Stimulated activated CD8-positive, alpha-beta memory T cell treated with anti-CD3 and anti-CD28 coated beads, Interleukin-2, amount 100 ng/mL, for 48 hours (primary cell): ENCODE measurements at places on chromosomes 6 and 20.

DNA sequence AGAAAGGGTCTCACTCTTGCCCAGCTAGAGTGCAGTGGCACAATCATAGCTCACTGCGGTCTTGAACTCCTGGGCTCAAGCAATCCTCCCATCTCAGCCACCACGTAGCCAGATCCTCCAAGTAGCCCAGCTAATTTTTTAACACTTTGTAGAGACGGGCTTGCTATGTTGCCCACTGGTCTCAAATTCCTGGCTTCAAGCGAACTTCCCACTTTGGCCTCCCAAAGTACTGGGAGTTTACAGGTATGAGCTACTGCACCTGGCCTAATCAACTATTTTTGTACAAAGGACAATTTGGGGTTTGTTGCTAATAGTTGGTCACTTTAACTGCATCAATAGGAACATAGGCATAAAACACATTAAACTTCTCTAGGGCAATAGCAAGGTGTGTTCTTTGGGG is 29.9 kb upstream of the SYNCRIP start:
- DNase-seq, result no peak

GRCh38 chr6:164694386-164694785 is 615.0 kb downstream of the C6orf118 start:
- DNase-seq, result no peak

GRCh38 chr6:43740321-43740960 is 29.6 kb upstream of the VEGFA start:
- DNase-seq, result no peak

GRCh38 chr6:36793913-36794712 is 45.1 kb downstream of the CPNE5 start:
- DNase-seq, result no peak

DNA sequence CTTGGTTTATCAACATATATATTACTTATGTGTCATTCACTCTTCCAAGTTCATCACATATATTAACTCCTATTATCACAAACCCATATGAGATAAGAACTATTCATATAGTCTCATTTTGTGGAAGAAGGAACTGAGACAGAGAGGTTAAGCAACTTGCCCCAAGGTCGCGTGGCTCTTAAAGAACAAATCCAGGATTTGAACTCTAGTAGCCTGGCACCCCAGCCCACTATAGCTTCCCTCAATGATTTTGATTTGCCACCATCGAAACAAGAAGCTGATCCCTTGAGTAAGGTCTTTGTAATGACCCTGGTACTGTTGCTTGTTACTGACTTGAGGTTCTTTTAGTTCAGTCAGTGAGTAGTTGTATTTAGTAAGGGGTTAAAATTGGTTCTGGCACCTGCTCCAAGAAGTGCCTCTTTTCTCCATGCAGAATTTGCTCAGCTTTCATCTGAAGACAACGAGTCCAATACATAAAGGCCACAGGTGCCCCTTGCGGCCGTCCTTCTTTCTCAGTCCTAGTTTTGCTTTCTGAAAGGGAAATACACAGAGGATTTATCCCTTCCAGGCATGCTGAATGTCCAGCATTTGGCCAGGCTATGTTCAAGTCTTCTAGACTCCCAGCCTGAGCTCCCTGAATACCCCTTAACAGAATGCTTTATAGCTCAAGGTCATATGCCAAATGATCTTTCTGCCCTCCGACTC is 253.0 kb downstream of the TBC1D7 start:
- no peak for DNase-seq

- no peak for DNase-seq
These were observed 1285.5 kb upstream of the GJE1 start for GRCh38 chr6:140847262-140847645.

DNA sequence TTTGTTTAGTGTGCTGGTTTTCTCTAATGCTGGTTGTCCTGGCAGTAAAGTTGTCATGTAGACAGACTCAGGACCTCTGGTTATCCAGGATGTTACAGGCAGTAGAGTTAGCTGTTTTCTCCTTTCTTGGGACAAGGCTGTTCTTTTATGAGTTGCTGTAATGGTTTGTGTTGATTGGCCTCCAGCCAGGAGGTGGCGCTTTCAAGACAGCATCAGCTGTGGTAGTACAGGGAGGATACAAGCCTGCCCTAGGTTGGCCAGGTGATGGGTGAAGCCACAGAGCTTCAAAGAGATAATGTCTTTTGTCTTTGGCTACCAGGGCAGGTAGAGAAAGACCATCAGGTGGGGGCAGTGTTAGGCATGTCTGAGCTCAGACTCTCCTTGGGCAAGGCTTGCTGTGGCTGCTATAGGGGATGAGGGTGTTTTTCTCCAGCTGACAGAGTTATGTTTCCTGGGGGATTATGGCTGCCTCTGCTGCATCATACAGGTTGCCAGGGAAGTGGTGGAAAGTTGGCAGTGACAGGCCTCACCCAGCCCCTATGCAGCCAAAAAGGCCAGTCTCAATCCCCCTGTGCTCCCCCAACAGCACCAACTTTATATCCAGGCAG is 127.2 kb upstream of the TAB2 start:
- DNase-seq, result peak; percentile 44

GRCh38 chr6:158031381-158032353 is 50.0 kb downstream of the SYNJ2 start:
- DNase-seq, result peak; percentile 51

- no peak for DNase-seq
These were observed 651.5 kb downstream of the MAFB start for GRCh38 chr20:40037511-40037910.

GRCh38 chr6:36840432-36841403 is 1.5 kb upstream of the CPNE5 start:
- DNase-seq, result no peak

GRCh38 chr6:18585032-18585573 is 198.0 kb downstream of the RNF144B start:
- DNase-seq, result no peak

- DNase-seq, result no peak
These were observed 358.1 kb downstream of the RNGTT start for GRCh38 chr6:88605271-88605670.

DNA sequence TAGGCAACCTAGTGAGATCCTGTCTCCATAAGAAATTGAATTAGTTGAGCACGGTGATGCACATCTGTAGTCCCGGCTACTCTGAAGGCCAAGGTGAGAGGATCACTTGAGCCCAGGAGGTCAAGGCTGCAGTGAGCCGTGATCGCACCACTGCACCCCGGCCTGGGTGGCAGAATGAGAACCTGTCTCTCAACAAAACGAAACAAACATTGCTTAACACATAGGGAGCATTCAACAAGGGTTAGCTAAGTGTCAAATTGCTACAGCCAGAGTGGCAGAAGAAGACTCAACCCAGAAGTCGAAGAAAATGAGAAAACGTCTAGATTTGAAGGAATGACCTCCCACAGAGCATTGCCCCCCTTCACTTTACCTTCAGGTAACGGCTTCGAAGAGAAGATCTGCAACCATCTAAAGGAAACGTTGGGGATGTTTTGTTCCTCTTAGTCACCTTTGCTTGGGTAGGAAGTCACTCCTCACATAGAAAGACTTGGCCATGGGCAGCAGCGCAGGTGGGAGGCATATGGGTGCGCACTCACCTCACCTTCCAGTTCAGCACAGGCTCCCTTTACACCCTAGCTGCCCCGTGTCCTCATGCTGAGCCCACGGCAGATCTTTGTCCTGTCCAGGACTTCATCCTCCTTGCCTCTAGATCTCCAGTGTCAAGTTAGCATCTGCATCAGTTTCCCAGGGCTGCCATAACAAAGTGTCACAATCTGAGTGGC is 63.7 kb upstream of the SHLD1 start:
- DNase-seq, result no peak

DNA sequence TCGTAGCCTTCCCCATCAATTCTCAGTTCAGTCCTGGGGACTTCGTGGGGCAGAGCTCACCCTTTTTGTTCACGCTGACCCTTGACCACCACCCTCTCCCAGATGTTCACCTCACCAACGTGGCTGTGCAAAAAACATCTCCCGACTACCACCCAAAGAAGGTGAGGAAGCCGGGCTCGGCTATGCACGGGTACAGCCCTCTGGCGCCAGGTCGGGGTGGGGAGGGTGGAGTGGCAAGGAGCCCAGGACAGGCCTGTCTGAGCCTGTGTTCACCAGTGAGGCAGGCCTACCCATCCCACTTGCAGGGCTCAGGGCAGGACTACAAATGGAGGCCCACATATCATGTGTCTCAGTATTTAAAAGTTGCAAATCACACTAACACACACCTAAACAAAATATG is 18.1 kb downstream of the PDRG1 start:
- DNase-seq, result no peak

GRCh38 chr20:46087161-46087560 is 2.6 kb downstream of the NCOA5 start:
- DNase-seq, result no peak

GRCh38 chr6:38567436-38567835 is 72.3 kb downstream of the BTBD9 start:
- DNase-seq, result no peak

GRCh38 chr20:32924781-32925180 is 66.1 kb downstream of the EFCAB8 start:
- DNase-seq, result no peak

DNA sequence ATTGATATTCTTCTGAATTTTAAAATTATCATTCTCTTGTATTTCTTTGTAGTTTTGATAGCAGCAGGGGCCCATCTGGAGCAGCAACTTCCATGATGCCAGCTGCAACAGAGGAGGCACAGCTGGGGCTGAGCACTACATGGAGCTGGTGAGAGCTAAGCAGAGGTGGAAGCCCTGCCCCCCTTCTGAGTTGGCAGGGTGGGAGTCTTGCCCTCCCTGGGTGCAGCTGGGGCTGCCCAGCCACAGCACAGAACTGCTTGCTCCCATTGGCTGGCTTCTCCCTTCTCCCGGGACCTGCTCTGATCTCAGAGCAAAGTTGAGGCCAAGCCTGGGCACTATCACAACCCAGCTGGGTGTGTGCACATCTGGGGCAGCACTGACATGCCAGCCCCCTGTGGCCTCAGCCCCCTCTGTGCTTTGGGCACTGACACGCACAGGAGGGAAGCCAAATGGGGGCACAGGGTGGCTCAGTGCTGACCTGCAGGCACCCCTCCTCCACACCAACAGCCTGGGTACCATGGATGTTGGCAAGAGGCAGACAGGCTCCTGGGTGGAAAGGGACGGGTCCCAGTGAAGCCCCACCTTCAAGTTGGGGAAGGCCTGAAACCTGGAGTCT is 69.1 kb upstream of the EYA4 start:
- no peak for DNase-seq

DNA sequence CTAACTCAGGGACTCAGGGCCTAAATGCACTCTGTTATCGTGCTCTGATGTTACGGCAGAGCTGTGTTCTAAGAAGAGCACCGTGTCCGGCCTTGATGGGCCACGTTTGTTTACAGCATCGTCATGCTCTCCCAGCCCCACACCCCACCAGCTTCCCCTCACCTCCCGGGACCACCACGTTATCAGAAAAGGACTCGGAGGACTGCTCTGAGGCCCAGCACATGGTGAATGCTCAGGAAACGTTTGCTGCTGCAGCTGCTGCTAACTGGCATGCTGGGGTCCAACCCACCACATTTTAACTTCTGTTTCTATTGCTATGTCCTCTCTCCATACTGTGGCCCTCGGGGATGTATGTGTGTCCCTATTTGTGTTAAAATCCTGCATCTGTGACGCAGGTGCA is 50.3 kb downstream of the WDR27 start:
- DNase-seq, result no peak

- DNase-seq, result no peak
These were observed 51.4 kb downstream of the HECA start for GRCh38 chr6:139186242-139186641.

GRCh38 chr20:33438481-33438880 is 5.1 kb downstream of the SNTA1 start:
- DNase-seq, result no peak

DNA sequence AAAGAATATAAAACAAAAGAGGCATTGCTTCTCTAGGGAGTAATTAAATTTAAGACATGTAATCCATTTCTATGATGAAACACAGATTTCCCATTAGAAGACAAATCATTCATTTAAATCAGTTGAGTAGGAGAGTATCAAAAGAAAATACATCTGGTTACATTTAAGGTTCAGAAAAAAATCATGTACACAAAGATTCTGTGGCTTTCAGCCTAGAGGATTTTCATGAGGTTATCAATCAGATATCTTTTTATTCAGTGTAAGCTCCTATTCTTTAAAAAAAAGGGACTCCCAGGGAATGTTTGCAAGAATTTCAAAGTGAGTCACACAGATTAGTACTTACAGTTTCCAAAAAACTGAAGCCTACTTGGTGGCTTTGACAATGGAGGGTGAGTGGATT is 24.9 kb downstream of the COL21A1 start:
- DNase-seq, result no peak

DNA sequence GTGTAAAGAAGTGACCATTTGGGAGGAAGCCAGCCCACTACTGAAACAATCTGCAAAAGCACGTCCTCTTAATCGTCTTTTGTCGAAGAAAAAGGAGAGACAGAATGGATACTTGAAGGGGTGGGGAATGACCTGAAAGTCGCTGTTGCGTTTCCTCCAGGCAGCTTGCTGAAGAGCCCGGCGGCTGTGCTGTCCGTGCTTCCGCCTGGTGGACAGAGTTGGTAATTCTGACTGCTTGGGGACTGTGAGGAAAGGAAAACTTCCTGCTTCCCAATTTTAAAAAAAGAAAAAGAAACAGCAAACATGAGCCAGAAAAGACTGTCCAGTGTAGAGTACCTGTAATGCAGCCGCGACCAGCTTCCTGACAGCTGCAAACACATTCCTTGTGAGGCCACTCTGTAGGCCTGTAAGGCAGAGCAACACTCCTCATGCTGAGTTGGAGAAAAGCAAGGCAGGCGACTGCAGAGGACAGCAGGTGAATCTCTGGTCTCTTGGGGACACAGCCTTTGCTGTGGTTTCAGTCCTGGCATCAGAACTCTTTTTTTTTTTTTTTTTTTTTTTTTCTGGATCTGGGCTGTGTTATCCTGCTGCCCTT is 251.1 kb upstream of the TBX18 start:
- DNase-seq, result no peak
